ENCODE measurements at places on chromosomes 2 and 18.

DNA sequence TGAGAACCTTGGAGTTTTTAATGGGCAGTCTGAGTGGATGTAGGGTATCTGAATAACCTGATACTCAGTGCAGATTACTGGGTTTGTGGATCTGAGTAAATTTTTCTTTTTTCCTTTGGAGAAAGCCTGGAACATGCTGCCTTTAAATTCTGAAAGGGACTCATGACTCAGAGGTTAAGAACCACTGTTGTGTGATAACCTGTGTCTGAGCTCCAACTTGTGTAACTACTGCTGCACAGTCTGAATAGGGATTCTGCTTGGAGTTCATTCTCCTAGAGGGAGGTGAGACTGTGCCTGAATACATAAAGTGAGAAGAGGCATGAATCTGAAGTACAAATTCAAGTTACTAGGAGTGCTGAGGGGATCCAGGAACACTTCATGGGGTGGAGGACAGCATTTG lies 36.2 kb downstream of the KDM3A start:
- DNase-seq = no peak

DNA sequence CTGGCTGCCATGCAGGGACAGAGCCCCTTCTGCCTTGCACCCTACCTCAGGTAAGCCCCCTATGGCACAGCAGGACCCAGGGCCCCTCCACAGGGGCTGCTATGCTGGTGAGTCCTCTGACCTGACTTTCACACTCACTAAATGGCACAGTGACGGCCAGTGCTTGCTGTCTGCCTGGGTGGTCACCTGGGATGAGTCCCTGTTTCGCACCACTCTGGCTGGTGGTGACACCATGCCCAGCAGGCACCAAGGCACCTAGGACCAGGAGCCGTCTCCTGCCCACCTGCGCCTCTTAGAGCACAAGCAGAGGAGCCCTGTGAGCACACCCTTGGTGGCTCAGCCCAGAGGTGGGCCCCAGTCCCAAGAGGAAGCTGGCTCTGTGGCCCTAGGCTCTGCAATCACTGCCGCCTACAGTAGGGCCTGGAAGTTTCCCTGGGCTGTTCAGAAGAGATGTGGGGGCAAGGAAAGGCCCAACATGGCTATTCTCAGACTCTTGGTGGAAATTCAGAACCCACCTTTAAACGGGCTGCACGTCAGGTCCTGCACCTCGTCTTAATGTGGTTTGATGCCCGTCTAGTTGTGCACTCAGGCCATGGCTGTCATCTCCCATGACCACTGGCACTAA lies 96.0 kb downstream of the PLB1 start:
- DNase-seq = no peak

DNA sequence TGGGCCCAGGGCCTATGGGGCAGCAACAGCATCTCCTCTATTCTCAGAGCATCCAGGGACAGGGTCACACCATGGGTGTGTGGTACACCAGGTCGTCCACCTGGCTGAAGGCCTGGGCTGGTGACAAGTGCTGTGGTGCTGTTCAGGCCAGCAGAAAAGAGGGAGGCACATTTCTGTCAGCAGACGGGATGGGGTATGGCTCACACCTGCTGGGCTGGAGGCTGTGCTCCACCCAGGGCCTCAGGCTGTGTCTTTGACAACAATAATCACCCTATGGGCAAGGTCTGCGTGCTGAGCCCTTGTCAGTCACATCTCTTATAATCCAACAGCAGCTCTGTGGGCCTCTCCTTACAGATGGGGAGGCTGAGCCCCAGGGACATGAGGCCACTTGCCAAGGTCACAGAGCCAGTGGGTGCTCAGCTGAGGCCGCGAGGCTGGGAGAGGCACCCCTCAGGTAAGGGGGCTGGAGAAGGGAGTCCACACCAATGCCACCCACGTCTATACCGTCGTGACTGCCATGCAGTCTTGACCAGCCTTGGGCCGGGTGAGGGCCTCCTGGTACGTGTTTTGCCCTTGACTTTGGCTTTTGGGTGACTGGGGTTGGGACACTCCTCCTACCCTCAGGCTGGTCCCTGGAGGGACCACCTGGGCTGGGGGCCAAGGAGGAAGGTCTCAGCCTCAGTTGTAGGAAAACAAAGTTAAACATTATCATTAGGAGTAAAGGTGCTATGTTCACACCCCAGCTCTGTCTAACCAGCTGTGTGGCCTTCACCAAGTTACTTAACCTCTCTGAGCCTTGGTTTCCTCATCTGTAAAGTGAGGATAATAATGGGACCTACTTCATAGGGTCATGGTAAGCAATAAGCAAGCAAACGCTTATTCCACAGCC lies 5.6 kb upstream of the HS6ST1 start:
- DNase-seq = no peak

- DNase-seq = no peak
Observed at GRCh38 chr2:207164006-207164831, 1.5 kb downstream of the KLF7 start.

DNA sequence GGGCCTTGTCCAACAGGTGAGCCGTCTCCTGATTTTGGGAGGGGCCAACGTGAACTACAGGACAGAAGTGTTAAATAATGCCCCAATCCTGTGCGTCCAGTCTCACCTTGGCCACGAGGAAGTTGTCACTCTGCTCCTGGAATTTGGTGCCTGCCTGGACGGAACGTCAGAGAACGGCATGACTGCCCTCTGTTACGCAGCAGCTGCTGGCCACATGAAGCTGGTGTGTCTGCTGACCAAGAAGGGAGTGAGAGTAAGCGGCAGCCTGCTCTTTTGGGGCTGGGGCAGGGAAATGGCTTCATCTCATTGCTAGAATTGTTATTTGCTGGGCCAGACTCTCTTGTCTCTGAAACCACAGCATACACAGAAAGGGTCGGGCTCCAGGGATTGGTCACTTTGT lies 92.3 kb downstream of the WDSUB1 start:
- no peak for DNase-seq

- no peak for DNase-seq
Observed at GRCh38 chr18:24659827-24660720, 199.6 kb downstream of the HRH4 start.

DNA sequence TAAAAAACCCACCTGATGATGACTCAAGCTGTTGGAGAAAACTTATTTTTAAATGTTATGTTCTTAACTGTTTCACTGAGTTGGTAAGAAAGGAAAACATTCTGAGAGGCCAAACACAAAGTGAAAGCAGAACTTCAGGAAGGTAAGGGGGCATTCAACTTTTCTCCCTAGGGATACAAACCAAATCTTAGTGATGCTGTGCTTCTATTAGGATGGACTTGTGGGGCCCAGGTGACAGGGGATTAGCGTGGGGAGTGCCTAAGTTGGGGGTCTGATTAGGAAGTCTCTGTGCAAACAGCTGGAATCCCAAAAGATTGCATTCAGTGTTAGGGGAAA lies 18.5 kb downstream of the PDCL3 start:
- no peak for DNase-seq

DNA sequence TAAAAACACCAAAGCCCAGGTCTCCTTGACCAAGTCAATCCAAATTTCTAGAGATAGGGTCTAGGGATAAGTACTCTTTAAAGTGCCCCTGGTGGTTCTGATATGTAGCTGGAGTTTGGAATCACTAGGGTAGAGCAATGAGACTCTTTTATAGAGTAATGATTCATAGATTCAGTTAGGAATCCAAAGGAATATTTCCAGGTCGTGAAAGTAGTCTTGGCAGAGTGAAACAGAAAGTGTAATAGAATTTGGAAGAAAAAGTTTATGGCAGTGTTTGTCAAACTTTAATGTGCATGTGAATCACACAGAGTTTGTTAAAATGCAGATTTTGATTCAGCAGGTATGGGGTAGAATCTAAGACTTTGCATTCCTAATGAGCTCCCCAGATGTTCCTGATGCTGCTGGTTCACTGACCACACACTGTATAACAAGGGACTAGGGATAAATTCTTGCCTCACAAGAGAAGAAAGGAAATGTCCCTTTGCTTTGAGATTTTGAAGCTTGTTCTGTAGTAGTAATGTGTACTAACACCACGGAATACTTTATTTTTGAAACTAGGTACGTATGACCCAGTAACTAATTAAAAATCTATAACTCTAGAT lies 1.8 kb downstream of the UPP2 start:
- DNase-seq = no peak

GRCh38 chr2:134892282-134893035 lies 26.2 kb upstream of the CCNT2 start:
- no peak for DNase-seq

DNA sequence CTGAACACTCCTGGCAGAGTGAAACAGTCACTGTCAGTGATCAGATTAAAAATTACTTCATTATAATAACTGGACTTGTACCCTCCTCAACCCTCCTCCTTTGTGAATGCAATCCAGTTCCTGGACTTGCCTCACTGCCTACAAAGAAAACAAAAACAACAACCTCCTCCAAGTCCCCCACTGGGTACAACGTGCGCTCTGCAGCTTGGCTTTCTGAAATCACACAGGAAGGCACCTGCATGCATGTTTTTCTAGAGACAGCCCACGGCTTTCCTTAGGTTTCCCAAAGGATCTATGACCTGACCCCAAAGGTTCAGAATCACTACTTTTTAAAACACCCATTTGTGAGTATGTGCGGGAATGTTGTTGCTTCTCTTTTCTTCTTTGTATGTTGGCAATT lies 61.4 kb upstream of the TUBA3E start:
- DNase-seq = no peak

DNA sequence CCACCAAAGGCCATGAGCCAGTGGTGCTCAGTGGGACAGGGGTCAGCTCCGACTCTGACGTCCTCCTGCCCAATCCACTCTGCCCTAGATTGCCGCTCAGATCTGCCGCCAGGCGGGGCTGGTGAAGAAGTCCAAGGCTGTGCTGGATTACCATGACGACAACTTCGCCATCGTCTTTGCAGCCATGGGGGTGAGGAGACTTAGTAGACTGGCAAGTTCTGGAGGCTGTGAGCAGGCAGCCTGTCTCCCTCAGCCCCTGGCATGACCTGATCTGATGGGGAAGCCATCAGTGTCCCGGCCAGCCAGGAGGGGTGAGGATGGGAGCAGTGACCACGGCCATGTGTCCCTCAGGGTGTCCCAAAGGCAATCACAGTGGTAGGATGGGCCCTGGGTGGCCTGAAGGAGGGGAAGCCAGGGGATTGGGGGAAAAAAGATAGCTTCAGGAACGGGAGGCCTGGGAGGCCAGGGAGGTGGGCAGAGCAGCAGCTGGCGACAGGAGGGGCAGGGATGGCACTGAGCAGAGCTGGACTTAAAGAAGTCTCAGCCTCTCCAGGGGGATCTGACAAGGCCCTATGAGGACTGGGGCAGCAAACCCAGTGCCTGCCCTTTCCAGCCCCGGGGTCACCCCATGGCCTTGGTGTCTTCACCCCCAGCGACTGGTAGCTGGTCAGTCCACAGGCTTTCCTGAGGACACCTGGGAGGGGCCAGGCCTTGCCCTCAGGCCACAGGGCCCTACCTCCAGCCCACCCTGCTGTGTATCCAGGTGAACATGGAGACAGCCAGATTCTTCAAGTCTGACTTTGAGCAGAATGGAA lies 17.4 kb upstream of the ANKRD53 start:
- no peak for DNase-seq

GRCh38 chr2:16204886-16205620 lies 264.7 kb downstream of the MYCN start:
- DNase-seq = no peak

DNA sequence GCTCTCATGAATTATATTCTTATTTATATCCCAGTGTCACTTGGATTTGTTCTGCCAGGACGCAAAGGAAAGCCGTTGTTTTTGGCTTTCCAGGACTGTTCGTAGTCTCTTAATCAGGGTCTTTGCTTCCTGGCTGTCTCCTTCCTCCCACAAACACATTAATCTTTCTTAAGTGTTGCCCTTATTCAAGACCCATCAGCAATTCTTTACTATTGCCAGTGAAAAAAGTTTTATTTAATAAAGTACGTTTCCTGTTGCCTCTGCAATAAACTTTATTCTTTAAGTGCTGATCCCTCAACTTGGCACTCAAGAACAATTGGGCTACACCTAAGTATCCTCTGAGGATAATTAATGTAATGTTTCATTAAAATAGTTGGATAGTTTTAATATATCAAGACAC lies 68.3 kb upstream of the CYP20A1 start:
- DNase-seq = no peak

DNA sequence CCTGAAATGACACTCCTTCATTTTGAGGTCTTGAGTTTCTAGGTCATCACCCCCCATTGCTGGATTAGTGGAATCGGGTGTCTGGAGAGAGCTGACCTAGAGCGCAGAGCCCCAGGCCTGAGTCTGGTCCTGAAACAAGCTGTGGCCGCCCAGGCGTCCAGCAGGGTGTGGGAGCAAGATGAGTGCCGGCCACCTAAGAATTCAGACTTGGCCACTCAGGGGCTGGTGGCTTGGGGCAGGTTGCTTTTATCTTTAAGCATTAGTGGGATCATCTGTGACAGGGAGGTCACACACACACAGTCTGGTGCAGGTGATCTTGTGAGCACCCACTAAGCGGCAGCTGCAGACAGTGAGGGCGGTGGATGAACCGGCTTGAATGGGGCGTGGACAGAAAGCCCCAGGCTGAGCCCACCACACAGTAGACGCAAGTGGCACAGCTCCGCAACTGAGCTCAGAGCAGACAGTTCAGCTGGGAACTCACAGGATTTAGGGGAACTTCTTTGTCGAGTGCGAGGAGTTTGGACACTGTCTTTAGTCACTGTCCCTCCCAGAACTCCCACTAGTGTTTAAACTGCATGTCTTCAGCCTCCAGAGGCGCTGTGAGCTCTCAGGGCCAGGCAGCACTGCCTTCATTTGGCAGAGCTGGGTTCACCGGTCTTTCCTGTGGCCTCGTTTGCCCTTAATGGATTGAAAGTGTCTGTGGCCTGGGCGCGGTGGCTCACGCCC lies 21.5 kb downstream of the ITGB1BP1 start:
- DNase-seq = no peak

- no peak for DNase-seq
Observed at GRCh38 chr2:35526741-35527140, 828.8 kb upstream of the CRIM1 start.

GRCh38 chr18:34929336-34929780 lies 111.9 kb upstream of the MAPRE2 start:
- peak; percentile 73 for DNase-seq

- no peak for DNase-seq
Observed at GRCh38 chr2:119494163-119494790, 30.0 kb downstream of the SCTR start.

DNA sequence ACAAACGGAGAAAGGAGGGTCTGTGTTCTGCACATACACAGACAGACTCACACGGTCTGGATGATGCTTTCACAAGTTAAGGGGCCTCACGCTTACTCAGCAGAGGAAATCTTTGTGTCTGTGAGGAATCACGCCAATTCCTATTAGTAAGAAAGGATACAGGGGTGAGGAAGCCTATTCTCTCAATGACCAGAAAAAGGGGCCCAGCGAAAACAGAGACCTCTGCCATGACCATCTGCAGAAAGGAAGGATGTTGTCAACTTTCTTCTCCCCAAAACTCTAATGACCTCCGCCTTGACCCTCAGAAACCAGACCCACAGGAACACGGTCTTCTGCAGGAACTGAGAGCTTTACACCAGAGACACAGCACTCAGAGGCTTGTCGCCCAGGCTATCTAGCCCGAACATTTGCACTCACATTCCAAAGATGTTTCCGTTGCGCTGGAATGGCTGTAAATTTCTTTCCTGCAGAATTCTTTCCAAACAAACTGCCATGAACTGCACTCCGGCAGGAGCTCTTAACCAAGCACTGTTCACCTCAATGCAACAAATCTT lies 186.3 kb downstream of the TCF4 start:
- DNase-seq = no peak
